ENCODE measurements at places on chromosomes 1 and 21. TPM values are rescaled to one million over a fixed set of nuclear protein-coding genes. Genes with fewer than 3 reads are reported as not detected.

DNA sequence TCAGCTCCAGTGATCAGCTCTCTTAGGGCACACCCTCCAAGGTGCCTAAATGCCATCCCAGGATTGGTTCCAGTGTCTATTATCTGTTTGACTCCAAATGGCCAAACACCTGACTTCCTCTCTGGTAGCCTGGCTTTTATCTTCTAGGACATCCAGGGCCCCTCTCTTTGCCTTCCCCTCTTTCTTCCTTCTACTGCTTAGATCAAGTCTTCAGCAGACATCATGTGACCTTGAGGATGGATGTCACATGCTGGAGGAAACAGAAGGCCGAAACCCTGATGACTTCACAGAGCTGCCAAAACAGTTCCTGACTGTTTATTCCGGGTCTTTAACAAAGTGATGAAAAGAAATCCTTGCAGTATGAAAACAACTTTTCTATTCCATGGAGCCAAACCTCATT lies 24.4 kb upstream of the WDR26 start:
- no peak for DNase-seq

GRCh38 chr1:34655206-34655874 lies 99.5 kb upstream of the GJB5 start:
- DNase-seq, result no peak

DNA sequence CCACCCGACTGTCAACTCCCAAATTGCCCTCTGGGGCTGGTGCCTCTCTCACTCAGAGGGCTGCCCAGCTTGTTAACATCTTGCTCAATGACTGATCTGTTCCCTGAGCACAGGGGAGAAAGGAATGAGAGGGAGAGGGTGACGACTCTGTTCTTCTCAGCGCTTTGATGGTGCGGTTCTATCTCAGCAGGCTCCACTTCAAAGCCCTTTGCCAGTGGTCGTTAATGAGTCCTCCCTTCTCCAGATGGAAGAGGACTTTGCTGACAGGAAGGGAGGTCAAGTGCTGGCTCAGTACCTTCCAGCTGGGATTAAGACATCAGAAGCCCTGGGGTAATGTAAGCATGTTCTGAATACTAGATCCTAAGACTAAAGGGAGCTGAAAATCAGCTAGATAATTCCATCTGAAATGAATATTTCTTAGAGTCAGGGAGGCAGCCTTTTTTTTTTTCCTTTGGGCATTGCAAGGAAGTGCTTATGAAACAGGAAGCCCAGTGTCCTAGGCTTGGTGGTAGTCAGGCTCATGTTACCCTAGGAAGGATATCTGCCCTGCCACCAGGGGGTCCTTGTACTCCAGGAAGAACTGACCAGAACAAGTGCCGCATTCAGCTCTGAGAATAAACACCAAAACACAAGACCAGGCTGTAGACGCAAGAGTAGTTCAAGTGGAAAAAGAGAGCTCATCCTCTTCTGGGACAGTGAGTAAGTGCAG lies 4.7 kb downstream of the FMOD start:
- no peak for DNase-seq

GRCh38 chr1:221998186-221998612 lies 256.3 kb upstream of the DUSP10 start:
- DNase-seq, result no peak

- no peak for DNase-seq
These were observed 86.0 kb upstream of the COX20 start for GRCh38 chr1:244749230-244750016.

GRCh38 chr1:215417122-215417521 lies 150.0 kb upstream of the KCTD3 start:
- no peak for DNase-seq

GRCh38 chr1:201281573-201281972 lies 1.7 kb upstream of the PKP1 start:
- no peak for DNase-seq

DNA sequence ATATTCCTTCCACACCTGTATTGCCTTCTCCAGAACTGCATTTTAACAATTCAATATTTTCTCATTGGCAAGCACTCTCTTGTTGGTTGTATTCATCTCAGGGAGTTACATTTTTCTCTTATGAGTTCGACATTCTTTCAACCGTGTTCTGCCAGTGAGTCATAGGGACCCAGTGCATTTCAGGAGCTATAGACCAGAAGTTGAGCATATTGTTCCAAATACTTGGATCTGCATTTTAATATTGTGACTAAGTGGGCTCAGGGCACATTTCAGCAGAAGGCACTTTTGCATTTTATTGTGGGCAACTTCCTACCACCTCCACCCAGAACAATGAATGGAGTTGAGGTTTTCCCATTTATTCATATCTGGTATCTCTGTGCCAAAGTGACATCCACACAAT lies 132.8 kb downstream of the TNFSF18 start:
- no peak for DNase-seq

- peak; percentile 54 for DNase-seq
These were observed at the start of gene CSTB for GRCh38 chr21:43775795-43776430. CSTB (minus strand) TSS chr21:43776308; CDS start chr21:43776269, 39 bp downstream.

DNA sequence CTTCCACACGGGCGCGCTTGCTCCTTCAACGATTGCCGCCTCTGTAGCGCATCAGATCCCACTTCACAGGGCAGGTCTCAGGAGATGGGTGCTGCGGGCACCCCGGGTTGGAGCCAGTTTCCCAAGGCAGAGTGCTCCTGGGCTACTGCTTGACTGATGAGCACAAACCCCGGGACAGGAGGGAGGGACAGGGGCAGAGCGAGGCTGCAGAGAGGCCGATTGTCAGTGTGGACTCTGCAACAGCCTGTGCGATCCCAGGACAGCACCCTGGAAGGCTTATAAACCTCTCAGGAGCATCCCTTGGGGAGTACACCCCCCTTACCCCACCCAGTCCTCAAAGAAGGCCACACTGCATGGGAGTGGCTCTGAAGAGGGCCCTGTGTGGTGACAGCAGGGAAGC lies 28.0 kb upstream of the BACE2 start:
- DNase-seq, result no peak

DNA sequence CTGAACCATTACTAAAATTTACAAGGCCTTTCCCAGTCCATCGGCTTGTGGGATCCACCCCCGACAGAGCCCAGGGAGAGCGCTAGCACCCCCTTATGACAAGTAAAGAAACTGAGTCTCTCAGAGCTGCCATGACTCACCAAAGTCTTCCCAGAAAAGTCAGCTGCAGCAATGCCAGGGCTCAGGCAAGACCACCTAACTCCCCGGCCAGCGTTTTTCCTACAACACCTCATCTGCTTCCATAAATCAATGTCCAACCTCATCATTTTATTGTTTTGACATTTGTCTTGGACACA lies 15.0 kb downstream of the DHCR24 start:
- DNase-seq, result no peak

DNA sequence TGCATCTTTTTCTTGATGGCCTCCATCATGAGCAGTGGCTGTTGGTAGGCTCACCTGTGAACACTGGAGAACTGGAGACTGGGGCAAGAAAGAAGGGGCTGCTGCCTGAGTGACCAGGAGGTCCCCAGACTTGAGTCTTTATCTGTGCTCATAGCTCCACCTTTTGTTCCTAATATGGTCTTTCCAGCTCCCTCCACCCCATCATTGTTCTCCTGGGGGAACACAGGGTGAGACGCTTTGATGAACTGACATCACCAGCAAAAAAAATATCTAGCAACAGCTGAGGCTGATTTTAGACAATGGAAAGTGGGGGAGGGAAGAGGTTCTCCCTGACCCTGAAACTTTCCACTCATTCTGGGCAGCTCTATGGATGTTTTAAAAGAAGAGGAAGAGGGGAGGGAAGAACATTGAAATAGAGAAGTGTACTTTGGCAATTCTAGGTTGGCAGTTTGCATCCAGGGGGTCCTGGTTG lies at the start of gene TPM3:
TPM3 (minus strand) TSS at position 111 of the 472 bp plus-strand sequence; CDS start at position 29, 82 bp downstream.
- no peak for DNase-seq

DNA sequence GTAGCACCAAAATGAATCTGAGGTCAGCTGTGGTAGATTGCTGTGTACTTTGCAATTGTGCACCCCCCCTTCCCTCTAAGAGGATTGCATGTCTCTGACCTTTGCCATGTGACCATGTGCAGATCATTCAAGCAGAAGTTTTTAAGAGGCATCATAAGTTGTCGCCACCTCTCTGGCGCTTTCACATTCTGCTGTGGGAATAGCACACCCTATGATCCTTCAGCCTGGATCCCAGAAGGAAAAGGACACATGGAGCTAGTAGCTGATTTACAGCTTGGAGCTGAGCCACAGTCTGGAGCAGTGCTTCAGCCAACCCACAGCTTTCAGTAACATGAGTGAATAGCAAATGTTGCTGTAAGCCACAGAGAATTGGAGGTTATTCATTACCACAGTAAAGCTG lies 158.5 kb downstream of the TSEN15 start:
- no peak for DNase-seq

- no peak for DNase-seq
These were observed 159.0 kb upstream of the ZC3H12A start for GRCh38 chr1:37315371-37315846.

GRCh38 chr1:184322253-184322652 lies 64.6 kb upstream of the C1orf21 start:
- no peak for DNase-seq

- DNase-seq, result no peak
These were observed 58.5 kb upstream of the SH3GLB1 start for GRCh38 chr1:86645851-86646250.

DNA sequence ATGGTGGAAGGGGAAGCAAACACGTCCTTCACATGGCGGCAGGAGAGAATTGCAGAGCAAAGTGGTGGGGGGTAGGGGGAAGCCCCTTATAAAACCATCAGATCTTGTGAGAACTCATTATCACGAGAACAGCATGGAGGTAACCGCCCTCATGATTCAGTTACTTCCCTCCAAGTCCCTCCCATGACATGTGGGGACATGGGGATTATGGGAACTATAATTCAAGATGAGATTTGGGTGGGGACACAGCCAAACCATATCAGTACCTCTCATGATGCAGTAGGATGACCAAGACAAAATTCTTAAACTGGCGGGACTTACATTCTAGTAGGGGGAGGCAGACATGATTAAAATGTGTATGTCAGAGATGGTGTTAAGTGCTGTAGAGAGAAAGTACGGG lies 38.8 kb downstream of the WNT4 start:
- no peak for DNase-seq

DNA sequence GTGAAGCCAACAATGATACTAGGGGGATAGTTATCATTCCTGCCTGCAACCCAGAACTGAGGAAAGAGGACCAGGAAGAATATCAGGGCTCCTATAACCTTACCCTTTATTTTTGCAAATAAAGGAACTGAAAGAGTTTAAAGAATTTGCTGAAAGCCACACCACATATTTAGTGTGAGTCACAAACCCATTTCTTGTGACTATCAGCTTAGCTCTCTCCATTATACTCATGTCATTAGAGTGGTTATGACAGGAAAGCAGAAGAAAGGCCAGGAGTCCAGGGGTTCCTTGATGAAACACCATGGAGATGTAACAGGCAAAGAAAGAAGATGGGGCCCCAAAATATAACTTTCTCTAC lies 141.1 kb upstream of the SAMSN1 start:
- no peak for DNase-seq

DNA sequence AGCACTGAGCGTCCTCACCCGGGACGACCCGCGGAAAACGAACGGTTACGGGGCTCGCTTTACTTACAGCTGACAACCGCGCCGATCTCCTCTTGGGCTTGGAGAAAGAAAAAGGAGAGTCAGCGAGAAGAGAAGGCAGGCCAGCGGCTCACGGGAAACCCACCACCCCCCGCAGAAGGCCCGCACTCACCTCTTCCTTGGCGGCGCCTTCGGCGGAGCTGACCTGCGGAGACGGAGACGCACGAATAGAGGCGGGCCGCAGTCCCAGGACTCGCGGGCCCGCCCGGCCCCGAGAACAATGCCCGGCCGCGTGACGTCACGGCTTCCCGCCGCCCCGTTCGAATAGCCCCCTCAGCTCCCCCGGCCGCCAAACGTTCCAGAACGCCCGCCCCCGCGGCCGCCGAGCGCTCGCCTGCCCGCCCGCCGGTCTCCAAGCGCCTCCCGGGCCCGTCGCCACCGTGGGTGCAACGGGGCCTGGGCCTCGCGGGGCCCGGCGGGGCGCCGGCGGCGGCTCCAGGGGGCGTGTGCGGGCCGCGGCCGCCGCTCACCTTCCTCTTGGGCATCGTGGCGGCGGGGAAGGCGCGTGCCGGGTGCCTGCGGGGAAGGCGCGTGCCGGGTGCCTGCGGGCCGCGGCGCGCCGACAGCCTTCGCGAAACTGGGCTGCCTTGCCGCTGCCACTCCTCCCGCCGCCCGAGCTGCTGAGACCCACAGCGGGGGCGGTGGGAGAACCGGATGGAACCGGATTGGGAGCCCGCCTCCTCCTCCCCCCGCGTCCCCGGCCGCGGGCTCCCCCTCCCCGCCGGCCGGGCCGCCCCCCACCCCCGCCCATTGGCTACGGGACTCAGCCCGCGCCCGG lies at the start of gene HMGN1:
HMGN1 (minus strand) TSS at position 734 of the 856 bp plus-strand sequence; CDS start at position 563, 171 bp downstream.
- DNase-seq, result peak; percentile 79

DNA sequence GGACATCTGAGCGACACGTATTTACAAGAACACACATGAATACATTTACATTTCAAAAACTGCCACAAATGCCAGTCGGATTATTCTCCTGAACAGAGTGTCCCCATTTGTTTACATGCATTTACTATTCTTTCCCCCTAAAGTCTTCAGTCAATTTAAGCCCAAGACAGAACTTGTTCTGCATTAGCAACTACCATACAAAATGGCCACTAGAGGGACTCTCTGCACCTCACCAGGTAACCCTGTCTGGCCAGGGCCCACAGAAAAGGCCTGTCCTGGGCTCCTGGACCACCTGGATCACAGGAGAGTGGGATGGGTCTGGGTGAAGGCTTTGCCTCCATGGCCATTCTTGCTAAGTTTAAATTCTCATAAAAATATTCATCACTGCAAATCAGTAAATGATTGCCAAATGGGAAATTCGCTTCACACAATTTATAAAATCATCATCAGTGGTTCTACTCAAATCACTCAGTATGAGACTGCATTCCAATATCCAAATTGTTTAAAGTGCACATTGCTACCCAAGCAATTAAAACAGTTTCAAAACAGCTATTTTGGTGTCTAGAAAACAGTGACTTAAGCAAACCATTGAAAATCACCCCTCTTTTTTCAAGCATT lies 12.5 kb upstream of the GUCA2A start:
- DNase-seq, result no peak

DNA sequence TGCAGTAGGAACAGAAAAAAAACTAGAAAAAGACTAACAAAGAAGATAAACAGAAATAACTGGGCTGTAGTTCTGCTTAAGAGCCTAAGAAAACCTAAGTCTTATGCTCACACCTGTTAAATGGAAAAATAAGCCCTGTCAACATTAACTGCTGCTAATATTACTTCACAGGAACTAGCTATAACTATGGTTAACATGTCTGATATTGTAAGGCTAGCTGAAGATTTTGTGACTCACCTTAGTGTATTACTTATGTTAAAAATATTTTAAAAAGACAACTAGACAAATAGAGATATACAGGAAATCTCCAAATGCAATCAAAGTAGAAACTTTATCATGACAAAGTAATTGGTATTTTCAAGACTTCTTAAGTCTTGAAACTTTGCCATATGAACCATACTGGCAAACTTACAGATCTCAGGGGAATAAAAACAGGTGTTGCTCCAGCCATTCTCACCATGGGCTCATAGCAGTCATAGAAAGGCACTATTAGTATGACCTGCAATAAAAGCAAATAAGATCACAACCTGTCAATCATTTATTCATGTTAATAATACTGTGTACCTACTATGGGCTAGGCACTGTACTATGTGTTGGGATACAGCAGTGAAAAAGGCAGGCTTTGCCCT lies 30.7 kb downstream of the KYAT3 start:
- no peak for DNase-seq

Gene AMPD1
- polyA plus RNA-seq, result not detected

Gene KRTAP21-2
- polyA plus RNA-seq, result not detected

Gene SLC44A3
- 85.8 TPM for polyA plus RNA-seq

Gene IL24
- polyA plus RNA-seq, result 0.37 TPM

Gene CACNA1S
- 0.49 TPM for polyA plus RNA-seq

Gene SPRR3
- polyA plus RNA-seq, result not detected

Gene CD164L2
- 0.42 TPM for polyA plus RNA-seq
